ENCODE measurements at places on chromosomes 5 and 9.

GRCh38 chr5:73436535-73437100, 12.0 kb downstream of the FOXD1 start:
- DNase-seq: no peak

- DNase-seq: no peak
These were observed 20.1 kb downstream of the FBXL17 start for GRCh38 chr5:108361771-108362170.

GRCh38 chr5:172530406-172530805, 76.1 kb upstream of the SH3PXD2B start:
- DNase-seq: no peak

DNA sequence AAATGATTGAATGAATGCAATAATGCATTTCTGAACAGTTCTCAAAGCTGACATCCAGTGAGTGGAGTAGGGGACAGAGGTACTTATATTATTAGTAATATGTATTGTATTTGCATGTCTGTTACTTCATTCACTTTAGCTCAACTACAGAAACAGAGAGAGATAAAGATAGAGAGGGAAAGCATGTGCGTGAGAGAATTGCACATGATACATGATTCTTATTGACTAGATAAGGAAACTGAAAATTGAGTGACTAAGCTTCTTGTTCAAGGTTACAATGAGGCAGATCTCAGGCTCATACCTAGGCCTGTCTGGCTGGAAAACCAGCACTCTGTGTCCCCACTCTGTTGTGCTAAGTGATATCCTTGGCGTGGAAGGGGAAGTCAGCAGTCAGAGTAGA, 337.7 kb upstream of the KLF4 start:
- no peak for DNase-seq

- peak; percentile 87 for DNase-seq
These were observed 20.1 kb downstream of the CXXC5 start for GRCh38 chr5:139668064-139668880.

Measured in eye (tissue), 1 donor.